ENCODE measurements at places on chromosomes 11 and 22. TPM values are rescaled to one million over a fixed set of nuclear protein-coding genes. Genes with fewer than 3 reads are reported as not detected.

DNA sequence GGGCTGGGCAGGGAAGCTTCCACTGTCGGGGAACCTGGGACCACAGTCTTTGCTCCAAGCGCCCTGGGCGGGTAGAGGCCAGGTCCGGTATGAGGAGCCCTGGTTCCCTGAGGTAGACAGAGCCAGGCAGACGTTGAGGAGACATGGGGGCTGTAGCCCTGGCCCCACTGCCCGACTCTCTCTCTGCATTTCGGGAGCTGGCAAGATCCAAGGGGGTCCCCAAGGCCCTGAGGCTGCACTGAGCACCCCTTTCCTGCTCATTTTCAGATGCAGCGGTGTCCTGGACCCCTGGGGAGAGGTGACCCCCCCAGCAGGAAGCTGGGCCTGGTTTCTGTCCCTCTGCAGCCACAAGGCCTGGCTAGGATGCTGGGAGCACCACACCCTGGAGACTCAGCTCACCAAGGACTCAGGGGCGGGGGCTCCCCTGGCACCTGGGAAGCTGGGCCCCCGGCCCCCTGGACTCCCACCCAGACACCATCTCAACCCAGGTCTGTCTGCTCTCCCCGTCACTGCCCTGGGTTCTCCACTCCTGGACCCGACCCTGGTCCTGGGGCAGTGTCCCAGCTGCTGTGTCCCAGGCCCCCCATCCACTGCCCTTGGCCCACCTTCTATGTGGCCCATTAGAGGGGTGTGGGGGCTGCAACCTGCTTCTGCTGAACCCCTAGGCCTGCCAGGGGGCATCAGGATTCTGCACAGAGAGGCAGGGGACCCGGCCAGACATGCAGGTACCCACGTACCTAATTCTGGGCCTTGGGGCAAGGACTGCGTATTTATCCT, 15.0 kb upstream of the MUC6 start:
- peak; percentile 11 for ATAC-seq

- no peak for ATAC-seq
Measured at GRCh38 chr22:28903729-28904128, 20.4 kb downstream of the ZNRF3 start.

GRCh38 chr22:23969071-23969470, 2.4 kb downstream of the DDTL start:
- no peak for ATAC-seq

Gene CARD16
- total RNA-seq: 25.7 TPM

Gene CHRNA10
- 4.6 TPM for total RNA-seq

- no peak for ATAC-seq
Measured at GRCh38 chr22:46362934-46363515, 27.5 kb downstream of the TRMU start.

- ATAC-seq: no peak
Measured at GRCh38 chr11:102757823-102758549, 22.4 kb downstream of the MMP10 start.

Gene SYCE3
- 0.65 TPM for total RNA-seq

DNA sequence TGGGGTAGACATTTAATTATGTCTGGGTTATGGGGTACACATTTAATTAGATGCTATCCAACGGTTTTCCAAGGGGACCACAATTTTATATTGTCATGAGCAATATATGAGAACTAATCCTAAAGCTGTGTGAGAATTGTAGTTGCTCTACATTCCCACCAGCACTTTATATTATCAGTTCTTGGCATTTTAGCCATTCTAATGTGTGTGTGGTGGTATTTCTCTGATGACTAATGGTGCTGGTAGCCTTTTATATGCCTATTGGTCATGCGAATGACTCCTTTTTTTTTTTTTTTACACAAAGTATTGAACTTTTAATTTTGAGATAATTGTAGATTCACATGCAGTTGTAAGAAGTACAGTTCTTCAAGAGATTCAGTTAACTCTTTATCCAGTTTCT, 26.2 kb downstream of the TMEM135 start:
- no peak for ATAC-seq

DNA sequence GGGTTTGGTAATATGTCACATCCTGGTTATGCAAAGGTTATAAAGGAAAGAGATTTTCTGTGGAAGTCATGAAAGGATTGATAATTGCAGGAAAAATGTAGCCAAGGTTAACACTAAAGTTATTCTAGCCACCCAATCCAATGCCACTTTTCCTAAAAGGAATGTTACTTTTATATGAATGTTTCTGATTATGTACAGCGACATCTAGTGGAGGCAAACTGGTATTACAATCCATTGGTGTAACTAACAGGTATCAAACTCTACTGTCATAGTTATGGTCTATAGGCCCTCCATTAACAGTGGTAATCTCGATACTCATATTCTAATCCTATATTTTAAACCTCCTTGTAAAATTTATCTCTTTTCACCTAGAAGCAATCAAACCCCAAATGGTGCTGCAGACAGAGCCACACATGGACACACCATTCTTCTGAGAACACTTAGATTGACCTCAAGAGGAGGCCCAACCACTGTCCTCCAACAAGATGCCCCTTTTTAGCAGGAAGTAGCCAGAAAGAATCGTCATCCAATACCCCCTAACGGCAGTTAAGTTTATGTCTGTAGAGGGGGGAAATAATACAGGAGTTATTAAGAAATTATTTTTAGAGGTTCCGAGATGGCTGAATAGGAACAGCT, 74.9 kb upstream of the RAG2 start:
- ATAC-seq: no peak

- no peak for ATAC-seq
Measured at GRCh38 chr11:17734986-17735817, 621 bp downstream of the KCNC1 start.

Gene RHOD
- total RNA-seq: 1.2 TPM

Gene FXYD6
- not detected for total RNA-seq

DNA sequence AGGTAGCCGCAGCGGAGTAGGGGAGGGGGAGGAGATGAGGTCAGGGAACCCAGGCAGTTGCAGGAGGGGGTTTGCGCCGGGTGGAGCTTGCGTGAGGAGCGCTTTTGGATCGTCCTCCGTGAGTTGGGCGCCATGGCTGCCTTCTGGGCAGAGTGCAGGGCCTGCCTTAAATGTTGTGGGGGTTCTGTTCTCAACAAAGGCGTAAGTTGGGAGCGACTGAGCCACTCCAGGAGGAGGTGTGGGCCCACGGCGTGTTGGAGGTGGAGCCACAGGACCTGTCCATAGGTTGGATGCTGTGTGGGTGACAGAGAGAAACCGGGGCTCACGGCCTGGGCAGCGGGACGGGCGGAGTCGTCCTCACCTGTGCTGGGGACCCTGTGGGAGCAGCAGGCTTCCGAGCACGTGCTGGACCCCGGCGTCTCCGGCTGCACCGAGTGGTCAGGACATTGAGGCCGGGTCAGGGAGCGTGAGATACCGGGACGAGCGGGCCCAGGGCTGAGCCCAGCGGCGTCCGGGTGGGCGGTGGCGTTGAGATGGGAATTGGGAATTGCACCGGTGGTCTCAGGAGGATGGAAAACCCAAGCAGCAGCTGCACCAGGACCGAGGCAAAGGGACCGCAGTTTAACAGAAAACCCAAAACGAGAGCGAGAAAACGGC, 977 bp upstream of the PGGHG start:
- ATAC-seq: peak; percentile 63

DNA sequence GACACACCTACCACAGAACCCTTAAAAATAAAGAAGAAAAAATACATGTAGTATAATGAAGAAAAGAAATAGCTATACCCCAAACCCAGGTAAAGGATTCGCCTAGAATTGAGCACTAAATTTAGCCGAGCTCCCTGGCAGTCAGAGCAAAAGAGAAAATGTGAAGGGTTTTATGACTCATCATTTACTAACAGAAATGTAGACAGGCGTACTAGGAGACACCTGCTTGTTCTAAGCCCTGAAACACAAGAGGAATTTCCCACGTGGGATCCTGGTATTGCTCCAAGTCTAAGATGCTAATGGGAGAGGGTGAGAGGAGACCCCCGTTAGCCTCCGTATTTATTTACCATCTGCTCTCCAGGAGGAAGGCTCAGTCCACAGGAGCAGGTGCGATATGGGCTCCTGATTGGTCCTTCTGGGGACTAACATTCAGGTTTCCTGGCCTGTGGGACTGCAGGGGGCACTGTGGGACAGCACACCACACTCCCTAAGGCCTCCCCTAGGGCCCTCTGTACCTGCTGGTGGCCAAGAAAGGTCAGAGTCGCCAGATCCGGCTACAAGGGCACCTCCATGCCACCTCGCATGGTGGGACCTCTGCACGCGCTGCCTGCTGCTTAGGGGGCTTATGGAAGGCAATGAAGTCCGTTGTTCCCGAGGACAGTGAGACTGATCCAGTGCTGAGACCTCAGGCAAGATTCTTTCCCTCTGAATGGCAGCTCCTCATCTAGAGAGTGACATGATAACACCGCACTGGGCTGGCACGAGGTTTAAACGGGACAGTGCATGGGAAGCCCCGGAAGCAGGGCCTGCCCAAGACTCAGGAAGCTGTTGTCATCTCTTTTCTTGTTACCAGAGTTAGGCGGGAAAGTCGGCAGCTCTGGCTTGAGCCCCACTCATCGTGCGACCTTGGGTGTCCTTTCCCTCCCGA, 25.8 kb downstream of the KCNC1 start:
- ATAC-seq: peak; percentile 64

Gene FGF4
- total RNA-seq: not detected

Gene BID
- total RNA-seq: 6.2 TPM

DNA sequence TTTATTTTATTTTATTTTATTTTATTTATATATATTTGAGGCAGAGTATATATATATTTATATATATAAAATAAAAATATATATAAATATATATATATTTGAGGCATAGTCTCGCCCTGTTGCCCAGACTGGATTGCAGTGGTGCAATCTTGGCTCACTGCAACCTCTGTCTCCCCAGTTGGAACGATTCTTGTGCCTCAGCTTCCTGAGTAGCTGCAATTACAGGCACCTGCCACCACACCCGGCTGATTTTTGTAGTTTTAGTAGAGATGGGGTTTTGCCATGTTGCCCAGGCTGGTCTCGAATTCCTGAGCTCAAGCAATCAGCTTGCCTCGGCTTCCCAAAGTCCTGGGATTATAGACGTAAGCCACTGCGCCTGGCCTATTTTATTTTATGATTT, 31.4 kb downstream of the ACO2 start:
- ATAC-seq: no peak

DNA sequence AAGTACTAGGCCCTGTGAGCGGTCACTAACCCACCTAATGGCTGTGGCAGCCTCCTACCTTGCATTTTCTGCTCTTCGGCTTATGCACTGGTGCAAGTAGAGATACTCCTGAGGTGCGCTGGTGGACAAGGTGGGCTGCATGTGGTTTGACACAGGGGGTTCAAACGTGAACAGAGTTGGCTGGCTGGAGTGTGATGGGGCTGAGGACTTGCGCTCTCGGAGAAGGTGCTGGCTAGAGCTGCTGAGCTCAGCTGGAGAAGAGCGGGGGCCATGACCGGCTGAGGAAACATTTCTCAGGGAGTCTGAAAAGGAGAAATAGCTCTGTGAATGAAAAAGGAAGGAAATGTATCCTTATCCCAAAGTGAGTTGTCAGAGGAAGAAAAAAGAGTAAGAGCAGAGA, 61.4 kb downstream of the USP35 start:
- ATAC-seq: no peak

- ATAC-seq: no peak
Measured at GRCh38 chr22:49257551-49257961, 570.1 kb downstream of the BRD1 start.
